NCI-H1436 treated with DMSO at 0.1 percent for 48 hours (cell line): ENCODE measurements at places on chromosomes 7 and 10.

DNA sequence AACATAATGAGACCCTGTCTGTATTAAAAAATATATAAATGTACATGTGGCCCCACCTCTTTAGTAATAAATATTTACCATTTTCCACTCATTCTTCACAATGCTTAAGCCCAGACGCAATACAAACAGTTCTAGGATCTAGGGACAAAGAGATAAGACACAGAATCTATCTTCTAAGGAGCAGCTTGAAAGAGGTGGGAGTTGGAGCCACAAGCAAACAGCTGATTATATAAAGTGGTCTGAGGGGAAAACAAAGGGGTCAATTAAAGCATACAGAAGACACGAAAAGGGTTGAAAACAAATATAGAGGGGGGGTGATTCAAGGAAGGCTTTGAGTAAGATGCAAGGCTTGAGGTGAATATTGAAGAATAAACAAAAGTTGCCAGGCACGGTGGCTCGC, 43.1 kb downstream of the UBE2H start:
- DNase-seq: no peak

GRCh38 chr7:75922966-75923603, 8.1 kb downstream of the POR start:
- DNase-seq: no peak

DNA sequence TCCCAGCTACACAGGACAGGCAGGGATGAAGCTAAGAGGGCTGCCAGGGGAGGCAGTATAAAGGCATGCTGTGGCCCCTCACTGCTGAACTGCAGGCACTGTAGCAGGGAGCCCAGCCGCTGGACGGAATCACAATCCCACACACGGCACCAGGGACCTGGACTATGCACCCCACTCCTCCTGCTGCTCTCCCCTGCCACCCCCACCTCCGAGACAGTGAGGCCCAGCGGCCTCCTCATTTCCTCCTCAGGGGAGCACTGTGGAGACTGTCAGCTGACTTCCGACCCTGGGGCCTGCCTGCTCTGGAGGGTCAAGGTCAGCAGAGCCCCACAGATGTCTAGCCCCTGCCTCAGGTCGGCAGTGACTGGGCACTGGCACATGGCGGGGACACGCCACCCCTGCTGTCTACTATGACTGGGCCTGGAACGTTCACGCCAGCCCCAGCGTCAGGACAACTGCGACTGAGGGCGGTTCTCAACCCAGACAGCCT, 92.7 kb downstream of the FAM53B start:
- DNase-seq: no peak

DNA sequence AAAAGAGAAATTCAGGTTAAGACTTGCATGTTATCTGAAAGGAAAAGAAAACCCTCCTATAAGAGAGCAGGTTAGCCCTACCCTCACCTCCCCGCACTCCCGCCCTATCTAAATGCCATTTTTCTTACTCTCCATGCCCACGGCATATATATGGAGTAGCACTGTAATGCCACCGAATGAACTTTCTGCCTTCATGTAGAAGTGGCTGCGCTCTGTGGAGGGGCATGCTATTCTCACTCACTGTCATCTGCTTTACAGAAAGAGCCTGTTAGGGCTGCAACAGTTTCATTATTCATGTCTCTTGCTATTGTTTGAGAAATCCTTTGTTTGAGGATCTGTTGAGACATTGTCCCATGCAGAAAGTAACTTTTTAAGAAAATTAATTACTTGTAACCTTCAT, 1190.6 kb downstream of the SORCS1 start:
- DNase-seq: no peak

DNA sequence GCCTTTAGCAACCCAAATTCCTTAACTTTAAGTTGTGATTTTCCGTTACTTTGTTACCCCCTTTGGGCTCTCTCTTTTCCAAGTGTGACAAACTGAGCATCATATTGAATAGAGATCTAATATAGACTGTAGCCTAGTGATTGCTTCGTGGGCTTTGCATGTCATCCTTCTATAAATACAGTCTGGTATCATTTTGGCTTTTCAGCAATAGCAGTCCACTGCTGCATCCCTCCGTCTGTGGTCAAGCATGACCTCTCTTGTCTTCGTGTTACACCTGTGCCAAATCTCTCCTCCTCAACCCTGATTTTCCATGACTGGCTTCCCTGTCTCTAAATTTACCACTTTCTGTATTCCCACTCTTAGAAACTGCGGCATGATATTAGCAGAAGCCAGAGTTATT, 53.8 kb upstream of the AGK start:
- no peak for DNase-seq

- DNase-seq: no peak
These were observed 77.5 kb upstream of the INSIG1 start for GRCh38 chr7:155219947-155220769.

GRCh38 chr7:136588216-136588615, 280.2 kb upstream of the CHRM2 start:
- DNase-seq: no peak

GRCh38 chr10:100792574-100792973, 47.2 kb downstream of the PAX2 start:
- DNase-seq: no peak

DNA sequence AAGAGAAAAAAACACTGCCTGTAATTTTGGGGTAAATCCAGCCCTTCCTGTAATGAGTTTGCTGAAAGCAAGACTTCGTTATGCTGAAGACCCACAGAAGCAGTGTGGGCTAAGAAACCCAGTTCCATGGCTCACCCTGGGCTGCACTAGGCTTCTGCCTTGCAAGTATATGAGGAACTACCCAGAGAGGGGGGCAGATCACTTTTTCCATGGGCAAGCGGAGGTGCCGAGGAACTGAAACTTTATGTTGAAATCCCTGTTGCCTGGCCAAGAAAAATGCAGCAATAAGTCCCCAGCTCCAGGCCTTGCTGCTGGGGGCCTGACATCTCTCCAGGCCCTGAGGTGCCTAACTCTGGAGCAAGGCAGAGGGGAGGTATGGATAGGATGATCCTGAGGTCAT, 8.5 kb downstream of the RASSF4 start:
- no peak for DNase-seq
